ENCODE measurements at places on chromosomes 16 and 17.

GRCh38 chr16:8796469-8797363, 723 bp downstream of the TMEM186 start:
- no peak for DNase-seq

DNA sequence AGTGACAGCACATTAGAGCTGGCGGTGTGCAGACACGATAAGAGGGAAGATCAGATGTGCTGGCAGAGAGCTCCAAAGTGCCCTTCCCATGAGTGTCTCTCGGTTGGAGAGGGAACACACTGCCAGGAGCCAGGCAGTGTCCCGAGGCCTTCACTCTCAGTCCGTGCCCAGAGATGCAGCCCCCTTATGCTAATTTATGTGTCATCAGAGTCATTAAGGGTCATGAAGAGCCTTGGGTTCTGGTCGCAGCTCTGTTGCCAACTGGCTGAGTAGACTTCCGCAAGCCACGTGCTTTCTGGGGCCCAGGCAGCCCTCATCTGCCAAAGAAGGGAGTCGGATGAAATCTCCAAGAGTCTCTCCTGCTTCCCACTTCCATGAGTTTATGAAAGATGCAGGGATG, 232.5 kb downstream of the MSI2 start:
- DNase-seq, result no peak

DNA sequence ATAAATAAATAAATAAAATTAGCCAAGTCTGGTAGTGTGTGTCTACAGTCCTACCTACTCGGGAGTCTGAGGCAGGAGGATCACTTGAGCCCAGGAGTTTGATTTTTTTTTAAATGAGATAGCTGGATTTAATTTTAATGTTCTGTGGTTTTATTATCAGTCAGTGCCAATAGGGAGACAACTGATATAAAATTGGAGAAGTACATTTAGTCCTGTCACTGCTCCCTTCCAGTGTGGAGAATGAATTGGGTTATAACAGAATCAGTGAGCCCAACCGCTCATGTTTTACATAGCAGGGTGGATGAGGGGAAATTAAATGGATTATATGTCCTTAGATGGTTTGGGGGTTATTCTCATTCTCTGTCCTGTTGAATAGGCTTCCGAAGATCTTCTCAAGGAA, 6.2 kb downstream of the NME1 start:
- no peak for DNase-seq

DNA sequence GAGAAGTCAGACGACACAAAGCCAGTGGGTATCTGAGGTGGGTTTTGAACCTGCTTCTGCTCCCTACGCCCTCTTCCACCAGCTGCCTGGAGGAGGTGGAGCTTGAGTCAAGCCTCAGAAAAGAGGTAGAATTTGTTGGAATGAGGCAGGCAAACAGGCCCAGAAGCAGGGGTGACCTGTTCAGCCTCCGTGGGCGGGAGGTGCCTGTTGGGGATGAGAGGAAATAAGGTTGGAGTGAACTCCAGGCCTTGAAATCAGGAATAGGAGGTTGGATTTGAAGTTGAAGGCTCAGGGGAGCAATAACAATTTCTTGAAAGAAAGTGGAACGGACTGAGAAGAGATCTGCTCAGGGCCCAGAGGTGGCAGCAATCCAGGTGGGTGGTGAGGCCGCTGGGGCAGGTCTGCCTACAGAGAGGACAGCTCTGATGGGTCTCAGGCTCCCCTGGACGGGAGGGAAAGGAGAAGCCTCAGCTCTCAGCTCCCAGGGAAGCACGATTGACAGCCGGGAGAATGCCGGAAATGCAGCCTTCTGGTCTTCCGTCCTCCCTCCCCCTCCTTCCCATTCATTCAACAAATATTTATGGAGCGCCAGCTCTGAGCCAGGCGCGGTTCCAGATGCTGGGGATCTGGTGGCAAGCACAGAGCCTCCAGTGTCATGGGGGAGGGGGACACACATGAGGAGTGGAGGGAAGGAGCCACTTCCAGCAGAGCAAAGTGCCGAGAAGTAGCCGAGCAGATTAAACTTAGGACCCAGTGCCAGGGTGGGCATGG, 61.9 kb upstream of the CIBAR2 start:
- DNase-seq, result no peak

GRCh38 chr17:17075125-17075781, 33.0 kb downstream of the MPRIP start:
- DNase-seq, result no peak

DNA sequence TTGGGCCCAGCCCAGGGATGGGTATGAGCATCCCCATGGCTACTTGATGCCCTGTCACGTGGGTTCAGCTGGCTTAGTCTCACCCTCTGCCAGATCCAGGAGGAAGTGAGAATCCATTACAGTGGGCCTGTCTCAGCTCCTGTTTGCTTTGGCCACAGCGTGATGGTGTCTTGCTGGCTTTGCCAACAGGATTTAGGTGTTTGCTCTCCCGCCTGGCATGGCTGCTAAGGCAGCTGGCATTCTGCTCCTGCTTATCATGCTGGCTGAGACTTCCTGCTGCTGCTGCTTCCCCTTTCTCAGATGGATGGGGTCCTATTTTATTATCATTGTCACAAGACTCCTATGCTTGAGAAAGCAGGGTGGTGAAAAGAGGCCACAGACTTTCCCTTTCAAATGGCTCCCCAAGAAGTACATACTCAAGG, 28.3 kb upstream of the HOXB13 start:
- no peak for DNase-seq

DNA sequence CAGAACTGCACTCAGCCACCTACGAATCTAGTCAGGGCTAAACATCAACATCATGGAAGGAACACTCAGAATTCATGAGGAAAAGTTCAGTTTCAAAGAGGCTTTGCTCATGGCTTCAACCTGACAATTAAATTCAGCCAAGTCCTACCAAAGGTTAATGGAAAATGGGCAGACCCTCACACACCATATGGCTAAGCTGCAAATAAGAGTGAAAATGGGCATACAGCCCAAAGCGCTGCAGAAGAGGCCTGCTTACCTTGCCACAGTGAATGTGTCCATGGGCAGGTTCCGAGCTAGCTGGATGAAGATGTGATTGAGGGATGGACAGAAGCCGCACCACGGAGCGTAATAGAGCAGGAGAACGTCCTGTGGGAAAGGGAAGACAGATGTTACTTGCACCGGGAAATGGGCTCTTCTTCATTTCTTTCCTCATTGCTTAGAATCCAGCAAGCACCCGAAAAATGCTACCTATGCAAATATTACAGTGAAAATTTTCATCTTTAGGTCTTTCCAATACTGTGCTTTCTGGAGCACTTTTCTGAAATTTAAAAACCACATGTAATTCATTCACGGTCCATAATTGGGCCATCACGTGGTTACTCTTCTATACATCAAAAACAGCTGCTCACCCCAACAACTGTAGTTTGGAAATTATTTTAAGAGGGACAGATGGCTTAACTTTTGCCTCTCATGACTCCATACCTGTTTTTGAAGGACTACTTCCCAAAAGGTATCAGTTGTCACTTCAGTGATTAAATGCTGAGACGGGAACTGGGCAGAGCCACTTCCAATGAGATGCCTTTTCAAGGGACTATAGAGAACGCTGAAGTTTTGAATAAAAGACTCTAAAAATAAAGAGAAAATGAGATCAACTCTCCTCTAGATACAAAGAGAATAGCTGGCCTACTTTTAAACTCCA, 19.6 kb downstream of the SNN start:
- DNase-seq, result no peak

DNA sequence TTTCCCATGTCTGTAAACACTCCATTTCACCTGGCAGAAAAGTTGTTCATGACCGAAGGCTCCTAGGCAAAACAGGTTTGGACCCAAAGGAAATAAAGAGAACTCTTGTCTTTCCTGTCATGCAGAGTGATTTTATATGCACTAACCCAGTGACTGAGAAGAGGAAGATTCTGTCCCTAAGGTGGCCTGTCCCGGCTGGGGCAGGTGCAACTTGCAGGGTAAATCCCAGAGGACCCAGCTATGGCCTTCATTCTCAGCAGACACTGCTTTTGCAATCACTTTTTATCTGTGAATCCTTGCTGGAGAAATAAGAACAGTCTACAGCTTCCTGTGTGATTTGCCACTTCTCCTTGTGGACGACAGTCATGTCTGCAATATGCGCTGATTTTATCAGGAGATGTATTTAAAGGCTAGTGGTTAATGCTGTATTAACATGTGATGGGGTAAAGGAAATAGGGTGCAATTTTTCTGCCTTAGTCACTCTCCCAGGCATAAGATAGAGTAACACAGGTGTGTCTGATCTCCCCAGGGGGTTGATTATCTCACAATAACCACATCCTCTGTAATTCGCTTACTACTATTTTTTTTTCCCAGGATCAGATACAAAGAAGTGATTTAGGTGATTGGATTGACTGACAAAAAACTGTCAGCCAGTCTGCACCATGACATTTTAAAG, 696.8 kb upstream of the SOX9 start:
- DNase-seq, result no peak

GRCh38 chr16:66091471-66091891, 275.0 kb upstream of the CDH5 start:
- no peak for DNase-seq

- DNase-seq, result no peak
Measured at GRCh38 chr16:69274699-69275235, 36.4 kb upstream of the VPS4A start.

DNA sequence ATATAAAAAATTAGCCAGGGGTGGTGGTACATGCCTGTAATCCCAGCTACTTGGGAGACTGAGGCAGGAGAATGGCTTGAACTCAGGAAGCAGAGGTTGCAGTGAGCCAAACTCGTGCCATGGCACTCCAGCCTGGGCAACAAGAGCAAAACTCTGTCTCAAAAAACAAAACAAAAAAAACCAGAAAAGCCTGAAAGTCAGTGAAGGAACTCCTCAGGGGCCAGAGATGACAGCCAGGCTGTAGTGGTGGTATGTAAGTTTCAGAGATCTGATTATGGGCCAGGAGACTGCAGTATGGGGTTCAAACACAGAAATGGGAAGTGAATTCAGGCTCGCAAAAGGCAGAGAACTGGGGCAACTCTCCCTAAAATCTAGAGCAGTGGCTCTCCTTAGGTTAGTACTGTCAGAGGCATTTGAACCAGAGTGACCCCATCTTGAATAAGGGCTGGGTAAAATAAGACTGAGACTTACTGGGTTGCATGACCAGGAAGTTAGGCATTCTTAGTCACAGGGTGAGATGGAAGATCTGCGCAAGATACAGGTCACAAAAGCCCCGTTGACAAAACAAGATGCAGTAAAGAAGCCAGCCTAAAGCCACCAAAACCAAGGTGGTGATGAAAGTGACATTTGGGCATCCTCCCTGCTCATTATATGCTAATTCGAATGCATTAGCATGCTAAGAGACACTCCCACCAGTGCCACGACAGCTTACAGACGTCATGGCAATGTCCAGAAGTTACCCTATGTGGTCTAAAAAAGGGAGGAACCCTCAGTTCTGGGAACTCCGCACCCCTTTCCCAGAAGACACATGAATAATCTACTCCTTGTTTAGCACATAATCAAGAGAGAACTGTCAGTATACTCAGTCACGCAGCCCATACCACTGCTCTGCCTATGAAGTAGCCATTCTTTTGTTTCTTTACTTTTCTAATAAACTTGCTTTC, 120.2 kb upstream of the XYLT1 start:
- peak; percentile 22 for DNase-seq

DNA sequence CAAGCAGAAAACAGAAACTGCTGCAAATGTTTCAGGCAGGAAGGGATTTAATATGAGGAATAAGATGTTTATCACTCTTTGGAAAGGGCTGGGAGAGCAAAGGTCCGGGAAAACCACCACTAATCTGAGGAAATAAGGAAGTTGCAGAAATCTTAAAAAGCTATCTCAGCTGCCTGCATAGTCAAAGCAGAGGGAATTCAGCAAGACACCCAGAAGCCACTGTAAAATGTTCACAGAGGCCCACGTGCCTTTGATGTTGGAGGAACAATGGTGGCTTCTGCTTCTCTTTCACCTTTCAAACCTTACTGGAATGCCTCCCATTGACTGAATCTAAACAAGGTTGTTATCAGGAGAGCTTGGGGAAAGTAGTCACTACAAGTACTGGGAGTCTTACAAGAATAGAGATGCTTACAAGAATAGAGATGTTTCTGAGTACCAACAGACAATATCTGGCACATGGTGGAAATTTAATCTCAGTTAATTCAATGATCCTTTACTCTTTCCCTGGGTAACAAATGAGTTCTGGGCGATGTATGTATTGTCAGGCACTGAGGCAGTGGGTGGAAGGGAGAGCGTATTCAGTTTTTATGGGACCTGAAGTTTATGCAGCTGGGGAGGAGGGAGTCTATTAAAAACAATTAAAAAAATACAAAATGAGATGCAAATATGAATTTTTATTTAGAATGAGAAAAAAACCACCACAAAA, 56.1 kb upstream of the MED13 start:
- DNase-seq, result no peak

GRCh38 chr16:361872-362701, 8.3 kb downstream of the MRPL28 start:
- peak; percentile 68 for DNase-seq

DNA sequence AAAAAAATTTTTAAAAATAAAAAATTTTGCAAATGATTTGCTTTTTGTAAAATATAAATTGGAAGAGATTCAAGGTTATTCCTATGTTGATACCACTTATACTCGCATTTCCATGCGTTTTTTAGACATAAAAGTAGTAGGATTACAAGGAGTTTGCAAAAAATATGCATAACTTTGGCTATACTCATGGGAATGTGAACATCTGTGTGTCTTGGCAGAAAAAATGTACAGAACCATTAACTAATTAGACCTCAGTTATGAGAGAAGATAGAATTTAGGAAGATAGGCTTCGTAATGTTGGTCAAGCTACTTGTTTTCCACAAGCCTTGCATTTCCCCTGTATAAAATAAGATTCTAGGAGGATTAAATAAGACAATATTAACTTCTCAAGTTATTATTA, 61.1 kb upstream of the VPS4A start:
- DNase-seq, result no peak

- DNase-seq, result no peak
Measured at GRCh38 chr17:1541367-1541904, 21.2 kb downstream of the PITPNA start.

GRCh38 chr16:31529108-31529936, 1.6 kb downstream of the AHSP start:
- peak; percentile 11 for DNase-seq

DNA sequence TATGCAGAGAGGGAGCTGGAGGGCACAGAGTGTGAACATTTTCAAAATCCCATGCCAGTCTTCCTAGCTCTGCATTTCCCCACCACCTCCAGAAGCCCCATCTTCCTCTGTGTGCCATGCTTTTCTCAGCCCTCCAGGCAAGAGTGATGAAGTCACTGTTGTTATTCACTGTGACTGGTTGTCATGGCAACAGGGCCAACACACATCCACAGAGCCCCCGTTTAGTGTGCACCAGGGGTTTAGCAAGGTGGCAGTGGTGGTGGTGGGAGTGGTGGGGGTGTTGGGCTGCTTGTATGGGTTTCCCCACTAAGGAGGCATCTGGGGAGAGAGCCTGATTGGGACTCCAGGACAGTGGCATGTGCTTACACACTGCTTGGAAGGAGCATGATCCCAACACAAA, 309.9 kb upstream of the ASIC2 start:
- DNase-seq, result no peak

DNA sequence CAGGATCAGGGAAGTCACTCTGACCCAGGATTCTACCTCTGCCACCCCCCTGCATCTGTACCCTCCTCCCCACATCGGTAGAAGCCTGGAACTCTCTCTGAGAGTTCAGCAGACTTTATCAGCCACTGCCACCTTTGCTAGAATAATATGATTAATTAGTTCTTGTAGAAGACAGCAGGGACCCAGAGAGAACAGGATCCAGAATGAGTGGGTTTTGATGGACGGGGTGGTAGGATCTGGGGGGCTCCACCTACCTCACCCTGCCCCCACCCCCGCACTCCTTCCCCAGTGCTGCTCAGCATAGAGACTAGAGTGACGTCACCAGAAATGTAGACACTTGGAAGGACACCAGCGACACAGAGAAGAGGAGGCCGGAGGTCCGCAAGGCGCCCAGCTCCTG, 33.5 kb downstream of the ABCC6 start:
- DNase-seq, result no peak

GRCh38 chr17:49566668-49567071, 9.0 kb upstream of the NXPH3 start:
- DNase-seq, result no peak
